CD8-positive, alpha-beta T cell (primary cell): ENCODE measurements at places on chromosomes 12 and 14.

DNA sequence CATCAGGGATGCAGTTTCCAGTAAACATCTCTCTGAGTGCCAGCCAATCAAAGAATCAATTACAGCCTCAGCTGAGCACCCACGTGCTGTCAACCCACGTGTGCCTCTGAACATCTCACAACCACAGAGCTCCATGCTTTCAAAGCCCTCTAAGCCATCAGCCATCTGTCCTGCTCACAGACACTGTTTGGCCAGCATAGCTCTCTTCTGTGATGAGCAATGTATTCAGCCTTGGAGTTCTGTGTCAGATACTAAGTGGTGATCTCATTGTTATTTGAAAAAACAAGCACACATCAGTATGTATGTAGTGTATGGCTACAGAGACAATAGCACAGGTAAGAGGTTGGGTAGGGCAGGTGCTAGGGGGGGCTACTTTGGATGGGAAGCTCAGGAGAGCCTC, 94.3 kb downstream of the RGS6 start:
- no peak for DNase-seq

- DNase-seq, result no peak
These were observed 3.6 kb upstream of the SLC7A8 start for GRCh38 chr14:23186913-23187654.

- DNase-seq, result no peak
These were observed 544.5 kb upstream of the TBX3 start for GRCh38 chr12:115228434-115228833.

- no peak for DNase-seq
These were observed 25.9 kb downstream of the PSEN1 start for GRCh38 chr14:73162251-73162650.

DNA sequence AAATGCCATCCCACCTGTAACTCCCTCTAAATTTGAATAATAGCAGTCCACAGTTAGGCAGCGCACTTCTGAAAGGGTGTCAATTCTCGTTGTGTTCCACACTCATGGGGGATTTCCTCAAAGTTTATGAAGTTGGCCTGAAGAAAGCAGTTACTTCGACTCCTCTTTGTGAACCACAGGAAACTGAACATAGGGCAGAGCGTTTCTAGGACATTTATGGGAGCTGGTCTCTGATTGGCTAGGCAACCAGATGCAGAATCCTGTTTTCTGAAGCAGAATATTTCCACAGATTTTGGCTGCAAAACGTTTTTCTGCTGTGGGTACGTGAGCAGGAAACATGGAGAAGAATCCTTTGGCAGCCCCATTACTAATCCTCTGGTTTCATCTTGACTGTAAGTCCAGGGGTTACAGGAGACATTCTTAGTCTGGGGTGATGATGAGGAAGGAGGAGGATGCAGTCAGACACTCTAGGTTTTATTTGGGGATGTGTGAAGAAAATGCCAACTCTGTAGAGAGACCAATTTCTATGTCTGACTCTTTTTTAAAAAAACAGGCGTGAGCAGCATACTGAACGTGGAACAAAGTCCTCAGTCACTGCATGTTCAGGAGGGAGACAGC, 431.5 kb upstream of the OR4E1 start:
- DNase-seq, result no peak

DNA sequence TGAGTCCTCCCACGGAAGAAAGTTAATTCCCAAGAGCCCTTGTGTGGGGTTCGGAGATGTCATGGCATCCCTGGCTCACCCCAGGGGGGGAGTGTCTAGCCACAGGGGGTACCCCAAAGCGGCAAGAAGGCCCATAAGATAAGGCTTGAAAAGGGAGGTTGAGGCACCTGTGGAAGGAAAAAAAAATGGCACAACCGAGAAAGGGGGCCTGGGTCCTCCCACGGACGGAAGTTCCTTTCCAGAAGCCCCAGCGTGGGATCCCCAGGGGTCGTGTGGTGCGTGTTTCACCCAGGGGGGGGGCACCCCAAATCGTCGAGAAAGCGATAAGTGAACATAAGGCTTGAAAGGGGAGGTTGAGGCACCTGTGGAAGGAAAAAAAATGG, 266.7 kb downstream of the ALG10 start:
- no peak for DNase-seq
